ENCODE measurements at places on chromosomes 7 and 10. TPM values are rescaled to one million over a fixed set of nuclear protein-coding genes. Genes with fewer than 3 reads are reported as not detected.

AKR1C2 gene
- 9.3 TPM for total RNA-seq

ITPRID1 gene
- not detected for total RNA-seq

GRCh38 chr7:133563251-133563650 is 310.4 kb downstream of the EXOC4 start:
- DNase-seq, result no peak
- H3K36me3 ChIP-seq, result no peaks in the 10 kb centered on the region
- H3K4me3 ChIP-seq, result no peak overlapping the region

- H3K36me3 ChIP-seq, result no peaks in the 10 kb centered on the region
- peak overlapping the region; percentile 6 for H3K27ac ChIP-seq
- no peak for DNase-seq
- no peaks in the 10 kb centered on the region for H3K27me3 ChIP-seq
These were observed 3.6 kb downstream of the TSPAN14 start for GRCh38 chr10:80457554-80458262.

GRCh38 chr10:53489335-53490182 is 717.0 kb upstream of the MBL2 start:
- H3K36me3 ChIP-seq, result no peaks in the 10 kb centered on the region
- H3K27me3 ChIP-seq, result no peaks in the 10 kb centered on the region
- no peak overlapping the region for H3K27ac ChIP-seq
- H3K4me1 ChIP-seq, result no peaks in the 10 kb centered on the region
- DNase-seq, result no peak

- H3K4me1 ChIP-seq, result peaks cover 2% of the 10 kb centered on the region
- H3K36me3 ChIP-seq, result no peaks in the 10 kb centered on the region
- no peaks in the 10 kb centered on the region for H3K27me3 ChIP-seq
- DNase-seq, result no peak
- H3K27ac ChIP-seq, result no peak overlapping the region
These were observed 19.8 kb upstream of the BMPER start for GRCh38 chr7:33885290-33886148.
